ENCODE measurements at places on chromosomes 12 and 14. TPM values are rescaled to one million over a fixed set of nuclear protein-coding genes. Genes with fewer than 3 reads are reported as not detected.
A peak's percentile ranks its signal among the peaks of the same experiment; 100 is the strongest.

DNA sequence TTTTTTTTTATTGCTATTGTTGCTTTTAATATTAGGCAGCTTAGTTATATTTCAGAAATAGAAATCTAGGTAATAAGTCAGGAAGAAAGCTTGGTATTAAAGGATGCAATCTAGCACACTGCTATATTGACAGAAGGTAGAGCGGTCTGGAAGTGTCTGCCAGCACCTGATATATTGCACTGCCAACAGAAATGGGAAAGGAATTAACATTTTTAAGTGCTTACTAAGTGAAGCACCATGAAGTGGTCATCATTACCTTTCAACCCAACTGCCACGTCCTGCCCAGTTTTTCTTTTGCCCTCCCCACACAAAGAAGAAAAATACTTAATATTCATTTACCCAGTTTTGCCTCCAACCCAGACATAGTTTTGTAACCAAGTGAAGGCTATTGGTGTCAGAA lies 163.5 kb downstream of the KITLG start:
- H3K27ac ChIP-seq = no peak overlapping the region
- H3K4me3 ChIP-seq = no peak overlapping the region
- H3K4me1 ChIP-seq = no peaks in the 10 kb centered on the region
- no peak for DNase-seq

- no peaks in the 10 kb centered on the region for H3K27me3 ChIP-seq
- peaks cover 10% of the 10 kb centered on the region for H3K4me1 ChIP-seq
- no peak overlapping the region for H3K4me3 ChIP-seq
- peaks cover 84% of the 10 kb centered on the region for H3K36me3 ChIP-seq
- H3K27ac ChIP-seq = peak overlapping the region; percentile 45
These were observed 41.8 kb upstream of the KCNK13 start for GRCh38 chr14:90019824-90020523.

DNA sequence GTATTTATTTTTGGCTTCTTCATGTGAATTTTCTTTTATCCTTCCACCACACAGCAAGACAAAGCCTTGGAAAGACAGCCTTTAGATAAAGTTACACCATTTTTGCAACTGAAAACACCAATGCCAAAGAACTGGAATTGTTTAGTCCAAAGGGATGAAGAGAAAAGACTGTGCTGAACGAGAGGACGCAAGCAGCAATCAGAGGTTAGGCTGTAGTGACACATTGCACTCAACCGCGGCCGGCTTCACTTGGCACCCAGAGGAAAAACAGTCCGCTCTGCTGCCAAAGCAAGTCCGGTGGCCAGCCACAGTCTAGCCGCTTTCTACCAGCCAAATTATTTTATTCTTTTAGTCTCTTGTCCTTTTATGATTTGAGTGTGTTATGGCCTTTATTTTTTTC lies 49.1 kb upstream of the KCNJ8 start:
- H3K27me3 ChIP-seq = no peaks in the 10 kb centered on the region
- no peak overlapping the region for H3K27ac ChIP-seq
- no peaks in the 10 kb centered on the region for H3K4me1 ChIP-seq
- no peak for DNase-seq

BAG5 gene
- total RNA-seq = 29.1 TPM

DNA sequence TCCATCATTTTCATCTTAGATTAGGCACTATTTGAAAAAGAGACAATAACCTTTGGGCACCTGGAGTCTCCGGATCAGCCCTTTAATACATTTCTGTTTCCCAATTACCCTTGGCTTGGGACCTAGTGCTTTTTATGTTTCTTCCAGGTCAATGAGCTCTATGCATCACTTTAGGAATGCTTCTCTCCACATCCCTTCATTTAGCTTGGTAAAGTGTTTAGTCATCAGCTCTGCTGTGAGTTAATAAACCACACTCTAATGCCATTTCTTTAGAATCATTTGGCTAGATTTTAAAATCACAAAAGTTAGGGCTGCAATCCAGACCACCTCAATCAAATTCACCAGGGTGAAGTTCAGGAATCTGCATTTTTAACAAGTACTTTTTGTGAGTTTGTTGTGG lies 41.7 kb downstream of the RASSF9 start:
- no peak overlapping the region for H3K27ac ChIP-seq
- H3K36me3 ChIP-seq = no peaks in the 10 kb centered on the region
- DNase-seq = no peak
- H3K27me3 ChIP-seq = no peaks in the 10 kb centered on the region
- H3K4me1 ChIP-seq = no peaks in the 10 kb centered on the region
- H3K4me3 ChIP-seq = no peak overlapping the region

- H3K36me3 ChIP-seq = no peaks in the 10 kb centered on the region
- DNase-seq = no peak
- peak overlapping the region; percentile 88 for H3K27ac ChIP-seq
- peaks cover 18% of the 10 kb centered on the region for H3K4me1 ChIP-seq
These were observed 32.1 kb upstream of the SGPP1 start for GRCh38 chr14:63760014-63760413.

DNA sequence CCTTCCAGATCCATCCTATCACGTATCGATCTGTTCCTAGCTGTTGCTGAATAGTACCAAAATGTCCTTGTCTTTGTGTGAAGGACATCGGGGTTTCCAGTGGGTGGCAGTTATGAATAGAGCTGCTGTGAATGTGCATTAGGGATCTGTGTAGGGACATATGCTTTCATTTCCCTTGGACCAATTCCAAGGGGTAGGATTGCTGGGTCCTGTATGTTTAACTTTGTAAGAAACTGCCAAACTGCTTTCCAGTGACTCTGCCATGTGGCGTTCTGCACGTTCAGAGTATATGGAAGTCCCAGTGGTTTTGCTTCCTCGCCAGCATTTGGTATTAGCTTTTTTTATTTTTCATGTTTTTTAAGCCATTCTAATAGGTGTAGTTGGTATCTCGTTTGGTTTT lies 28.6 kb downstream of the PACS2 start:
- H3K4me3 ChIP-seq = no peak overlapping the region
- H3K4me1 ChIP-seq = no peaks in the 10 kb centered on the region
- no peaks in the 10 kb centered on the region for H3K27me3 ChIP-seq
- no peaks in the 10 kb centered on the region for H3K36me3 ChIP-seq
- no peak overlapping the region for H3K27ac ChIP-seq

DNA sequence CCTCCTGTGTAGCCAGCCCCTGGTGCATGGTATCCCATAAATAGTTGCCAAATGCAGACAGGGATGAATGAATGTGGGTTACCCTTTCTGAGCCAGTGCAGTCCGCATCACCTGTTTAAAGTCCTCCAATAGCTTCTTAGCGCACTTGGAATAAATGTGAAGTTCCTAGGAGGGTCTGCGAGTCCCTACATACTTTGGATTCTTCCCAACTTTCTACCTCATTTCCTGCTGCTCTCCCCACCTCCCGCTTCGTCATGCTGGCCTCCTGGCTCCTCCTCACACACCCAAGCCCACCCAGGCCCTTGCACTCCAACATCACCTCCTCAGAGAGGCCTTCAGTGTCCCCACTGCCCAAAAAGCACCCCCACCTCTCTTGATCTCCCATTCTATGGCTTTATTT lies 17.7 kb downstream of the RFX4 start:
- peaks cover 23% of the 10 kb centered on the region for H3K27me3 ChIP-seq
- no peaks in the 10 kb centered on the region for H3K36me3 ChIP-seq
- no peak overlapping the region for H3K27ac ChIP-seq
- no peak overlapping the region for H3K4me3 ChIP-seq
- no peaks in the 10 kb centered on the region for H3K4me1 ChIP-seq
- no peak for DNase-seq

SLC25A21 gene
- not detected for total RNA-seq

TOMM20L gene
- total RNA-seq = not detected

DNA sequence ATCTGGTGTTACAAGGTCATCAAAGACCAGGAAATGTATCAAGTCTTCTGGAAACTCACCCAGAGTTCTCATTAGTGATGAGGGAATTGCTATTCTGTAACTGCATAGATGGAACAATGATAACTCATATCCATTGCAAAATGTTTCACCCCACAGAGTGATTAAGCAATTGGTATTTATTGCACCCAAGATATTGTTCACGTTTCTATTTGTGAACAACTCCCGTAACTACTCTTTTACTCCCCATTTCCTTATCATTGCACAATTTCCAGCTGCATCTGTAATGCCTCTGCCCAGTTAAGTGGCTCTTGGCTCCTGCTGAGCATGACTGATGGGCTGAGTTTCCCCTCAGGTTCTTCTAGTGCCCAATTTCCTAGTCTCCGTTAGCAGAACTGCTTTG lies 108.7 kb upstream of the PRICKLE1 start:
- H3K4me1 ChIP-seq = no peaks in the 10 kb centered on the region
- DNase-seq = no peak
- H3K36me3 ChIP-seq = no peaks in the 10 kb centered on the region
- H3K27ac ChIP-seq = no peak overlapping the region
